ENCODE measurements at places on chromosomes 16 and 17.

DNA sequence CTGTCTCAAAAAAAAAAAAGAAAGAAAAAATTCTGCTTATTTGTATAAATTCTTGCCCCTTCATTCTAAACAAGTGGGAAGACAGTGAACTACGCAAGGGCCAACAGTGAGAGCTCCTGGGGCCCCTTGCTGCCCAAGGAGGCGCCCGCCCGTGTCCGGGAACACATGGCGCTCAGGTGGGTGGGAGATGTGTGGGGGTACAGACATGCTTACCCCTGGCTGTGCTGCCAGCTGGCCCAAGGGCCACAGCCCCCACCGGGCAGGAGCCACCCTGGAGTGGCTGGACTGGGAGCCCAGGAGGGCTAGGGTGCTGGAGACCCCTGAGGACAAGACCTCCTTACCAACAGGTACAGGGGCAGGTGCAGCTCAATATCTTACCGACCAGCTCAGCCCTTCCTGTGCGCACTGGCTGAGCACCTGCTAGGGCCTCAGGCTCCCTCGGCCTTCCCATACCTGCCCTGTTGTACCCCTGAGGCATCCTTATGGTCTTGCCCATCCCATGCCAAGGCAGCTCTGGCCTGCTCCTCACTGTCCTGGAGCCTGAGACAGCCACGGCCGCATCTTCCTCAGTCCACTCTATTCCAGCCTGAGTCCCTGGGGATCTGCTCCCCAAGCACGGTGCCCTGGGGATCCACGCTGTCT is 56.2 kb downstream of the CCDC57 start:
- DNase-seq: no peak

- DNase-seq: no peak
Measured at GRCh38 chr17:44416558-44417289, 27.3 kb upstream of the ITGA2B start.

- no peak for DNase-seq
Measured at GRCh38 chr16:51137097-51137496, 14.0 kb downstream of the SALL1 start.

GRCh38 chr16:47110939-47111338 is 32.8 kb downstream of the NETO2 start:
- DNase-seq: no peak

- no peak for DNase-seq
Measured at GRCh38 chr16:30866031-30866430, 27.8 kb downstream of the BCL7C start.

- DNase-seq: no peak
Measured at GRCh38 chr17:72139212-72139611, 18.4 kb downstream of the SOX9 start.
